Panc1 (cell line): ENCODE measurements at places on chromosomes 1 and 21. TPM values are rescaled to one million over a fixed set of nuclear protein-coding genes. Genes with fewer than 3 reads are reported as not detected.

FOXO6 gene
- 2.5 TPM for total RNA-seq

DNA sequence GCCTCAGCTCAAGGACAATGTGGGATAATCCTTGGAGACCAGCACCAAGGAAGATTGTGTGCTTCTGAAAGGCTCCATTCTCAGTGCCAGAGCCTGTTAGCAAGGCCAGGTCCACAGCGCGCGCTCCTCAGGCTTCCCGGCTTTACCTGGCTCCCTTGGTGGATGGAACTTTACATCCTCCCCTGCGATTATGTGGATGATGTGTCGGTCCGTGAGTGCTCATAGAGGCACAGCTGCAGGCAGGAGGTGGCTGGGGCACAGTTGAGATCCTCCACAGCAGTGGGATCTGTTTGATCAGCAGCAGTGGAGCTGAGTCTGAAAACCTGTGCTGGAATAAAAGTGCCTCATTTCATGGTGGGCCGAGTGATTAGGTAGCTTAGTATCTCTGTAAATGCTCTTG is 62.7 kb downstream of the PRDM2 start:
- H3K4me3 ChIP-seq: no peak overlapping the region
- no peaks in the 10 kb centered on the region for H3K27me3 ChIP-seq
- H3K36me3 ChIP-seq: no peaks in the 10 kb centered on the region
- H3K4me1 ChIP-seq: peaks cover 53% of the 10 kb centered on the region
- H3K27ac ChIP-seq: no peak overlapping the region

- no peaks in the 10 kb centered on the region for H3K36me3 ChIP-seq
- H3K4me3 ChIP-seq: no peak overlapping the region
- no peaks in the 10 kb centered on the region for H3K4me1 ChIP-seq
- H3K27ac ChIP-seq: no peak overlapping the region
These were observed 393.2 kb downstream of the RPS6KC1 start for GRCh38 chr1:213444224-213444623.

GRCh38 chr1:37040773-37041172 is 6.5 kb upstream of the GRIK3 start:
- H3K27me3 ChIP-seq: peaks cover 2% of the 10 kb centered on the region; the same call in 1 of the 2 replicates
- H3K4me3 ChIP-seq: no peak overlapping the region
- no peaks in the 10 kb centered on the region for H3K4me1 ChIP-seq

DNA sequence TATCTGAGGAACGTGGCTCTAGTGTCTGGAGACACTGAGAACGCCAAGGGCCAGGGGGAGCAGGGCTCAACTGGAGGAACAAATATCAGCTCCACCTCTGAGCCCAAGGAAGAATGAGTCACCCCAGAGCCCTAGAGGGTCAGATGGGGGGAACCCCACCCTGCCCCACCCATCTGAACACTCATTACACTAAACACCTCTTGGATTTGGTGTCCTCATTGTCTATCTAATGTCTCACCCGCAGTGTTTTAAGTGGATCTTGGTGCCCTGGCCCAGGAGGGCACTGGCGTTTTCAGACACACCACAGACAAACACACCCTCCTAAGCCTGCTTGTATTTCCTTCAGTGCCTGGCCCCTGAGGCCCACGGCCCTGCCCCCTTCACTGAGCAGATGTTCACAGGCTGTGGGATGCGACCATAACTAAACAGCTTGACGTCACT is 2.2 kb upstream of the FALEC start:
- H3K36me3 ChIP-seq: no peaks in the 10 kb centered on the region
- H3K27ac ChIP-seq: no peak overlapping the region
- no peaks in the 10 kb centered on the region for H3K4me1 ChIP-seq

- H3K27ac ChIP-seq: no peak overlapping the region
- no peaks in the 10 kb centered on the region for H3K36me3 ChIP-seq
- no peaks in the 10 kb centered on the region for H3K4me1 ChIP-seq
- no peak overlapping the region for H3K4me3 ChIP-seq
- no peaks in the 10 kb centered on the region for H3K27me3 ChIP-seq
- DNase-seq: no peak
These were observed 31.7 kb downstream of the OPTC start for GRCh38 chr1:203525685-203526084.

GRCh38 chr1:206856674-206857464 is 8.6 kb upstream of the IL20 start:
- no peak overlapping the region for H3K27ac ChIP-seq
- no peak overlapping the region for H3K4me3 ChIP-seq
- H3K36me3 ChIP-seq: no peaks in the 10 kb centered on the region
- H3K4me1 ChIP-seq: no peaks in the 10 kb centered on the region
- no peak for DNase-seq
